Retinal pigment epithelial cell (primary cell): ENCODE measurements at places on chromosomes 2 and 18.

DNA sequence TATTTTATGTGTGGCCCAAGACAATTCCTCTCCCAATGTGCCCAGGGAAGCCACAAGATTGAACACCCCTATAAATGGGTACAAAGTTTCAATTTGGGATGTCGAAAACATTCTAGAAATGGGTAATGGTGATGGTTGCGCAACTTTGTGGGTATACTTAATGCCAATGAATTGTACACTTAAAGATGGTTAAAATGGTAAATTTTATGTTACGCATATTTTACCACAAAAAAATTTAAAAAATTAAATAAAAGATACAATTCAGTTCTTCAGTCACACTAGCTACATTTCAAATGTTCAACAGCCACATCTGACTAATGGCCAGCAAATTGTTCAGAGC, 34.9 kb downstream of the MYCN start:
- no peak for DNase-seq

DNA sequence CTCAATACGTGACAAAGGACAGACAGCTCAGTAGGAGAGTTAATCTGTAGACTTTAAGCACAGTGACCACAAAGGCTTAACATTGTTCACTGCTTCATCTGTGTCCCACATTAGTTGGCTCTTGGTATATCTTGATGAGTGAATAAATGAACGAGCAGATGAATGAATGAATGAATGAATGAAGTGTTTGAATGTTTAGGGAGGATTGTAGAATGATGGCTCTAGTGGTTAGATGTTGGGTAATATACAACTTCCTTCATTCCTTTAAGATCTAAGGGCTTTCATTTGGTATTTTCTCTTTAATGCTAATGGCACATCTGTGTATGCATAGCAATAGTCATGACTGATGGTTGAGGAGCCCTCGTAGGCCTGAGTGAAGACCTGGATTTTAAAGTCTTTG, 40.5 kb downstream of the ZNF407 start:
- DNase-seq: no peak

GRCh38 chr2:209638346-209638745, 133.3 kb upstream of the UNC80 start:
- no peak for DNase-seq

DNA sequence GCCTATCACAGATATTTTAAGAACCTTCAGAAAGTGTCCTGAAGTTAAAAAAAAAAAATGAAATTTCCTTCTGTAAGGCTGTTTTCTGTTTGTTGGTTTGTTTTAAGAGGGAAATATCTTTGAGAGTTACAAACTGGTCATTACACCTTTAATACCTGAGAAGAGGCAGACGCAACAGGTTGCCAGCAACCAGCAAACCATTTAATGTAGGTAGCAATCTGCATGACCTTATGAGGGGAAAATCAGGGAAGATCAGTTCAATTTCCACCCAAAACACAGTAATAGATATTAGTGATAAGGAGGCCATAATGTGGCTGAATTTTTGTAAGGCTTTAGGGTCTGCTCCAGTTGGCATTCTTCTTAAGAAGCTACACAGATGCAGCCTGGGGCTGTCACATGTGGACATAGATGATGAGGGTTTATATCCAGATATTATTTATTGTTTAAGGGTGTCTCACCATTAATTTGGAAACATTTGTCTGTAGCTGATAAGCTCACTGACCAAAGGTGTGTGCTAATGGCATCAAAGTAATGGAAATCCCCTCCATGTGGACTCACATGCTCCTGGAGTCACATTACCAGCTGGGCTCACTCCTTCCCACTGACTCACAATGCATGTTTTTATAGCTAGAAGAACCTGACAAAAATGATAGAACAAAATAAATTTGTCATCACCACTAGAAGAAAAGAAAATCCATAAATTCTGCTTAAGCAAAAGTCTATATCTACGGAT, 83.5 kb upstream of the DTNA start:
- no peak for DNase-seq

- no peak for DNase-seq
Measured at GRCh38 chr2:235536711-235537110, 42.9 kb downstream of the AGAP1 start.

DNA sequence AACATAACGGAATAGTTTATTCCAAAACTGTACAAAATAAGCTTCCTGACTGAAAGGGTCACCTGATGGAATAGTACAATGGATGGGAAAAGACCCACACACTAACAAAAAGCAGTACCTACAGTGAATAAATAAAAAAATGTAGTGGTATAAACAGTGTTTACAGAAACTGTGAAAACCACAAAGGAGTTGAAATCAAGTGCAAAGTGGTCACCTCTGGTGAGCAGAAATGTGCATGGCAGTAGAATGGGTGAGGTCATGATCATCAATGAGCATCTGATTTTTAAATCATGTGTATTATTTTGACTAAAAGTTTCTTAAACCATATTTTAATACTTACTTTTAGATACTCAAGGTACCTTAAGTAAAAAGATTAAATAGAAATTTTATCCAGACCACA, 11.4 kb downstream of the WDSUB1 start:
- DNase-seq: no peak

DNA sequence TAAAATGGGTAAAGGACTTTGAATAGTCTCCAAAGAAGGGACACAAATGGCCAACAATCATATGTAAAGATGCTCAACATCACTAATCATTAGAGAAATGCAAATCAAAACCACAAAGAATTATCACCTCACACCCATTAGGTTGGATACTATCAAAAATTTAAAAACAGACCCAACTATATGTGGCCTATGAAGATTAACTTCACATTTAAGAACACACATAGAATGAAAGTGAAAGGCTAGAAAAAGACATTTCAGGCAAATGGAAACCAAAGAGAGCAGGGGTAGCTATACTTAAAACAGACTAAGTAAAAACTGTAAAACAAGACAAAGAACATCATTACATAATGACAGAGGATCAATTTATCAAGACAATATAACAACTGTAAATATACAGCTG, 53.5 kb upstream of the ASPRV1 start:
- DNase-seq: no peak

- no peak for DNase-seq
Measured at GRCh38 chr18:159037-159652, 788 bp downstream of the USP14 start.

- DNase-seq: no peak
Measured at GRCh38 chr2:160492401-160493226, 993 bp downstream of the RBMS1 start.

DNA sequence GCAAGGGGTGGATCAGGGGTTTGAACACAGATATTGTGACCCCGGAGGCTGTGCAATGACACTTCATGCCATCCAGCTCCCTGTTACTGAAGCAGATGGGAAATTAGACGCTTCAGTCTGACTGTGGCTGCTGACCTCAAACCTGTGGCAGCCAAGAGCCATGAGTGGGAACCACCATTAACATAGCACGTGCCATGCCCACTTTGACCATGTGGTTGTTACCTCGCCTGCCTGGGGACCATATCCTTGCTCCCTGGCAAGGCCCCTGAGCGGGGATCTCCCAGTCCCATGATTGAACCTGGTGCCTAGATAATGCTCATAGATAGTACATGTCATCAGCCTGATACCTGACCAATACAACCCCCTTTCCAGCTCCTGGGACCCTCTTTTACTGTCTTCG, 68.9 kb downstream of the CYP26B1 start:
- no peak for DNase-seq

DNA sequence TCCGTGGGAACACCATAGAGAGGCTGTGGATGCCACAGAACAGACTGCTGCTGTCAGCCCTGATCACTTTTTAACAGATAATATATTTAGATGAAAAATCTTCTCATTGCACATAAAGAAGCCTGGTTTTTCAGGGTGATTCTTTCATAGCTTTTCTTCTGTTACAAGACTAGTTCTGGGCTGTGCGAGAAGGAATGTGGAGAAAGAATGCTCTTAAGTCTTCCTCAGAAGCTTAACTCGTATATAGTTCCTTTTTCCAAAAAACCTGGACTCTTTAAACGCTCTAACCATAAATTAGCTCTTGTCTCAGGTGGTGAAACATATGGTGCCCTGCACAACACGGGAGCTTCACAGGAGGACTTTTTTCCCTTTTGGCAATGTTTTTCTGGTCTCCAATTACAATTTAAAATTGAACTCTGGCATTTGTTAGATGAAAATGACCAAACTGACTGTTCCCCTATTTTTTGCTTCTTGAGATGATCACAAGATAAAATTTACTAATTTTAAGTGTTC, 125.9 kb upstream of the SMAD7 start:
- no peak for DNase-seq

- no peak for DNase-seq
Measured at GRCh38 chr2:167114018-167114417, 225.7 kb downstream of the XIRP2 start.

DNA sequence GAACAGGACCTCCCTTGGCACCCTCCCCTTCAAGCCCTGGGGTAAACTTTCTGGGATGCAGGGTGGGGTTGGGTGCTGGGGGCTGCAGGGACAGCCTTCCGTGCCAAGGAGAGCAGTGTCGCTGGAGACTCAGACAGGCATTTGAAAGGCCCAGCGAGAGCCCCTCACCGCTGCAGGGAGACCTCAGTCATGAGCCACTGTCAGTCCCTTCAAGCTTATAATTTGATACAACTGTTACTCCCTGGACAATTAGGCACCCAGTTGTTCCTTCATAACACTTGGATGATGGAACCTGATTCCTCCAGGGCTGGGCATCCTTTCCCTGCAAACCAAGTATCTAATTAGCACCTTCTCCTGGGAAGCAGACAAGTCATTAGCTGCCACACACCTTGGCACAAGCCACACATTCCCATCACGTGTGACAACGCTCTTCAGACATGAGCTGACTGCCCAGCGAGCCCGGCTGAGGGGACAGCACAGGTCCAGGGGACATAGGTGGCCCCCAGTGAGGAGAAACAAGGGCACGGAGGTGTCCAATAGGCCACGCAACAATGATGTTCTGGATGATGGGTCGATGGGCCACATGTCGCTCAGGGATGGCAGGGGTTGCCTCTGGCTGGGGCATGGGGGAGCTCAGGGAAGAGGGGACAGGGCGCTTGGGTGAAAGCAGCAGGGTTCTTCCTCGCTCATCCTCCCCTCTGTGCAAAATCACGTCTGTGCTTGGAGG, 59.6 kb downstream of the KCNF1 start:
- DNase-seq: no peak

DNA sequence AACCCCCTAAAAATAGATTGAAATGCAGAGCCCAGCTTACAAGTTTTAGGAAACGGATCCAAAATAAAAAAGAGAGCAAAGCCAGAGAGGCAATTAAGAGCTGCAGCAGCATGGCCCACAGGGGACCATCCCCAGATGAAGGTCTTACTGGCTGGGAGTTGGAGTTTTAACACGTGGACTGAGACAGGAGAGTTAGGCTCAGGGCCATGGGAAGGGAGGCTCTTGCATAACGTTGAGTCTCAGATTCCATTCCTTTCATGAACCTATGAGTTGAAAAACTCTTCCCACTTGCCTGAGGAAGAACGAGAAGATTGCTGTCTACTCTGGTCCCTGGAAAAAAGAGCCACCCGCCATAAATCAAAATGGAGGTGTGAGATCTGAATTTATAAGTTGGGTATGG, 101.8 kb upstream of the NDUFV2 start:
- DNase-seq: no peak

GRCh38 chr2:63514237-63514716, 74.0 kb downstream of the WDPCP start:
- no peak for DNase-seq

GRCh38 chr2:208033701-208034502, 8.6 kb upstream of the PLEKHM3 start:
- no peak for DNase-seq

DNA sequence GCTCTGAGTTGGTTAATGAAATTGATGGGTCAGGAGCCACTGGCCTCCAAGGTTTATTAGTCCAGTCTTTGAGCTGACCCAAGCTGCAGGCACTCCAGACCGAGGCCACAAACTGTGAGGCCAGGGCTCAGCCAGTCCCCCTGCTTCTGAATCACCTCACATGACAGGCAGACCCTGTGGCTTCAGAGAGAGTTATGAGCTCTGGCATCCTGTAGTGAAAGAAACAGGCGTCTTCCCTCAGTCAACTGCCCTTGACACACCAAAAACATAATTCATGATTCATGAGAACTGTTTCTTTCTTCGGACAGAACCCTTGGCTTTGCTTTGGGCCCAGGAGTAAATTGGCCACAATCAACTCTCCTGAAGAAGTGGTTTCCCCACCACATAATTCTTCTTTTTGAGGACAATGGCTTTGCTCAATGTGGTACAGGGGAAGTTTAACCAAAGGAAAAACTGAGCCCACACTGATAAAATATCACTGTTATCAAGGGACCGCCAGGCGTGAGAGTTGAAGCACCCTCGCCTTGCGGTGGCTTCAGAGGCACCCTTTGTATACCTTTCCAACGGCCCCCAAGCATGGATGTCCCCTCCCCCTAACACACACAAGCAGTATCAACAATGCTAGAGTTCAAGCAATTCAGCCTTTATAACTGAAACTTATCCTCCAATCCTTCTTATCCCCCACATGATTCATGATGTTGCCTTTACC, 226.9 kb downstream of the CYRIA start:
- DNase-seq: no peak

DNA sequence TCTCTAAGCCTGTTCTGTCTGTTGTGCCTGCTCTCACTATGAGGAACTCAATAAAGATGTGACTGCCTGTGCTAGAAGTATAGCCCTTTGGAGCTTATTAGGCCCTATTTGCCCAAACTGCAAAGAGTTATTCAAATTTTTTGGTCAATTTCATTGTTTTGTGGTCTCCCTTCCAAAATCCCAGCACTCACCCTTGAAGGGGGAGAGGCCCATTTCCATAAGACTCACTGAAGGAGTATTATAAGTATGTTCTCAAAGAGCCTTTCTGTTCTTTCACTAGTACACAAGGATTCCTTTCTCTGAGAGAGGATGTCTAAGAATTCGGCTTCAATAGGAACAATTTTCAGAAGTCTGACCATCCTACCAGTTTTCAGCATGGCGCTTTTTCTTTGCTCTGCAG, 641.9 kb upstream of the REG3G start:
- no peak for DNase-seq

- no peak for DNase-seq
Measured at GRCh38 chr2:70615222-70615621, 61.6 kb upstream of the TGFA start.

- DNase-seq: no peak
Measured at GRCh38 chr2:151302879-151303278, 13.4 kb upstream of the NMI start.

DNA sequence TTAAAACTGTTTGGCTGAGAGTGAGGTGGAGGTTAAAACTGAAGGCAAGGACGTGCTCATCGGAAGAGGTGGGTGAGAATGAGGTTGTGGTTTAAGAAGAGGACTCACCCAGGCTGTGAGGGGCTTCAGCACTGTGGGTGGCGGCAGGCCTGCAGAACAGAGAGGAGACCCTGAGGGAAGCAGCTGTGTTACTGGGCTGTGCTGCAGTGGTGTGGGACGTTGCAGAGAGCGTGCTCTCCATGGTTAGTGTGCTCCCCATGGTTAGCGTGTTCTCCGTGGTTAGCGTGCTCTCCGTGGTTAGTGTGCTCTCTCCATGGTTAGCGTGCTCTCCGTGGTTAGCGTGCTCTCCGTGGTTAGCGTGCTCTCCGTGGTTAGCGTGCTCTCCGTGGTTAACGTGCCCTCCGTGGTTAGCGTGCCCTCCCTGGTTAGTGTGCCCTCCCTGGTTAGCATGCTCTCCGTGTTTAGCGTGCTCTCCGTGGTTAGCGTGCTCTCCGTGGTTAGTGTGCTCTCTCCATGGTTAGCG, 68.5 kb upstream of the NFATC1 start:
- DNase-seq: no peak

GRCh38 chr2:30545875-30546274, 98.8 kb downstream of the LCLAT1 start:
- DNase-seq: no peak
